ENCODE measurements at places on chromosomes 7 and 10. TPM values are rescaled to one million over a fixed set of nuclear protein-coding genes. Genes with fewer than 3 reads are reported as not detected.

DNA sequence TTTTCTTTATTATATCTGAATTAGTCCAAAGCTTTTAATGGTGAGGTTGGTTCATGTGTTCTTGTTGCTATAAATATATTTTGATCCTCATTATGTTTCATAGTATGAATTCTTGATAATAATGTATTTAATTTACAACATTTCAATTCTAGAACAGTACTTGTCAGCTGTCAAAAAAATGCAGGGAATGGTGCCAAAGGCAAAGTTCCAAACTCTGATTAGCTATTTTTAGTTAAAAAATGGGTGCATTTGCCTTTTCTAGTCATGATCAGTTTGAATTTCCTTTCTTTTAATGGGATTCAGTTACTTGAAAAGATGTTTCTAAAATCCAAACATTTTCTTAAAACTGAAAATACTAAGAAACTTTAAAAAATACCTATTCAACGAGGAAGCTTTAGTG is 49.6 kb downstream of the ANKIB1 start:
- H3K27me3 ChIP-seq, result no peaks in the 10 kb centered on the region
- H3K4me3 ChIP-seq, result no peak overlapping the region
- DNase-seq, result no peak
- no peak overlapping the region for H3K27ac ChIP-seq
- H3K36me3 ChIP-seq, result no peaks in the 10 kb centered on the region
- peaks cover 4% of the 10 kb centered on the region for H3K4me1 ChIP-seq

- H3K4me3 ChIP-seq, result no peak overlapping the region
- no peak for DNase-seq
- H3K4me1 ChIP-seq, result no peaks in the 10 kb centered on the region
- H3K27me3 ChIP-seq, result no peaks in the 10 kb centered on the region
- H3K27ac ChIP-seq, result no peak overlapping the region
These were observed 6.5 kb upstream of the BEND7 start for GRCh38 chr10:13535346-13535745.

- no peak for DNase-seq
- no peak overlapping the region for H3K27ac ChIP-seq
- H3K27me3 ChIP-seq, result no peaks in the 10 kb centered on the region
These were observed 307.5 kb upstream of the ANKRD30A start for GRCh38 chr10:36817898-36818297.

PLEKHS1 gene
- 0.41 TPM for total RNA-seq

- DNase-seq, result no peak
- no peaks in the 10 kb centered on the region for H3K4me1 ChIP-seq
- H3K36me3 ChIP-seq, result no peaks in the 10 kb centered on the region
- no peak overlapping the region for H3K4me3 ChIP-seq
- no peaks in the 10 kb centered on the region for H3K27me3 ChIP-seq
- H3K27ac ChIP-seq, result no peak overlapping the region
These were observed 104.5 kb downstream of the GALNT17 start for GRCh38 chr7:71236230-71237105.

AOAH gene
- total RNA-seq, result 24.7 TPM

- H3K4me1 ChIP-seq, result no peaks in the 10 kb centered on the region
- peak overlapping the region; percentile 92 for H3K27ac ChIP-seq
- DNase-seq, result no peak
- H3K36me3 ChIP-seq, result no peaks in the 10 kb centered on the region
- H3K27me3 ChIP-seq, result no peaks in the 10 kb centered on the region
- peak overlapping the region; percentile 95 for H3K4me3 ChIP-seq
These were observed 73.8 kb downstream of the PAXIP1 start for GRCh38 chr7:154929006-154929726.

DNA sequence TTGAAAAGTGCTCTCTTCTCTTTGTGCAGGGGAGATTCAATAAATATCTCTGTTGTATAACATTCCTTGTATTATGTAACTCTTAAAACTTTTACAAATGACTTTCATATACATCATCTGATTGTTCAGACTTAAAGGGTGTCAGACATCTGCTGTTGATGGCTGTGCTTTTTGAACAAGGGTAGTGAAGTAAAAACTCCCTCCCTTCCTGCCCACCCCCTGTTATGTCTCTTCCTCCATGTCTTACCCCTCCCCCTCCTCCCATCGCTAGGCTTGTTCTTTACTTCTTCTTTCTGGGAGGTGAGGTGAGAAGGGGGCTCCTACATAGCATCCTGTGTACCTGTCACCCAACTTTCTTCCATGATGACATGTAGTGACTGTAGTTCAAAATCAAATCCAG is 23.4 kb upstream of the ABCB4 start:
- no peaks in the 10 kb centered on the region for H3K27me3 ChIP-seq
- H3K4me1 ChIP-seq, result no peaks in the 10 kb centered on the region
- H3K36me3 ChIP-seq, result no peaks in the 10 kb centered on the region
- H3K4me3 ChIP-seq, result no peak overlapping the region
- H3K27ac ChIP-seq, result no peak overlapping the region

DNA sequence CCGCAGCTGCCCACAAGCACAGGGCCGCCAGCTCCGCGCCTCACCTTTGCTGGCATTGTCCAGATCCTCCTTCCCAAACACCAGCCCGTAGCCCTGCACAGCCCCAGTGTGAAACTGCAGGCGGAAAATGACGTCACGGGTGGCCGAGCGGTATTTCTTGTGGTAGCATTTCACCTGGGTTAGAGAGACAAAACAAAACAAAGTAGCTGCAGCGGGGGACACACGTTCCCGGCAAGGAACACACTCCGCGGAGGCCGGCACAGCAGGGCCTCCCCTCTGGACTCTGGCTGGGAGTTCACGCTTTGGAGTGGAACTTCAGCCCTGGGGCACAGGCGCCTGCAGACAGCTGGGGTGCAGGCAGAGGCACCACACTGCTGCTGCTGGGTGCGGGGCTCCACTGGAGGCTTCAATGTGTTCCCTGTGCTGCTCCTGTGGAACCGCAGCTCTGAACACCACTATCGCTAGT is 181.1 kb downstream of the TNS3 start:
- no peak overlapping the region for H3K4me3 ChIP-seq
- peak; percentile 60 for DNase-seq
- no peaks in the 10 kb centered on the region for H3K27me3 ChIP-seq
- H3K27ac ChIP-seq, result no peak overlapping the region
- H3K36me3 ChIP-seq, result peaks cover 17% of the 10 kb centered on the region

CNTNAP2 gene
- total RNA-seq, result 0.13 TPM

SFTPA1 gene
- not detected for total RNA-seq

KCNH2 gene
- total RNA-seq, result 1.3 TPM

- H3K4me1 ChIP-seq, result no peaks in the 10 kb centered on the region
- H3K27ac ChIP-seq, result no peak overlapping the region
- H3K27me3 ChIP-seq, result no peaks in the 10 kb centered on the region
- H3K36me3 ChIP-seq, result peaks cover 10% of the 10 kb centered on the region
- DNase-seq, result no peak
These were observed 6.5 kb downstream of the ATP5F1C start for GRCh38 chr10:7794251-7795026.

Measured in kidney (tissue), 22 donors.